ENCODE measurements at places on chromosomes 3 and 15.

GRCh38 chr15:90564590-90564989 lies 34.9 kb downstream of the CRTC3 start:
- no peak for DNase-seq

- no peak for DNase-seq
These were observed 24.2 kb downstream of the TLNRD1 start for GRCh38 chr15:81024936-81025335.

DNA sequence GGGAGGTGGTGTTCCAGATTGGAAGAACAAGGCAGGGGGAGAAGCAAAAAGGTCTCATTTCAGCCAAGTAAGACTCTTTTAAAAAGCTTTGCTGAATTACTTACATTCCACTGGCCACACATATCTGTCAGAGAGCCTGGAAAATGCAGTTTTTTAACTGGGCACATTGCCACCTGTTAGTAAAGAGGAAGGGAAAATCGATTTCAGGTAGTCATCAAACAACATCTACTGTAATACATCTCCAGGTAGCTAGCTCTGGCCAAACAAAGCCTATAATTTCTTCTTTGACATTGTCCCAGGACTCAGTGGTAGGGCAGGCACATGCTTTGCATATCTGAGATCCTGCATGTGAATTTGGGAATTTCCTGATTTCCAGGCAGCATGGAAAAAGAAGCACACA lies 480.7 kb upstream of the SUCLG2 start:
- no peak for DNase-seq

- peak; percentile 76 for DNase-seq
These were observed 19.0 kb downstream of the PCYT1A start for GRCh38 chr3:196268284-196269163.

- no peak for DNase-seq
These were observed 32.9 kb downstream of the MEX3B start for GRCh38 chr15:82012908-82013307.

- DNase-seq: no peak
These were observed 5.8 kb downstream of the HYAL2 start for GRCh38 chr3:50316657-50317242.
